T-helper 1 cell (primary cell): ENCODE measurements at places on chromosomes 3 and 15.

DNA sequence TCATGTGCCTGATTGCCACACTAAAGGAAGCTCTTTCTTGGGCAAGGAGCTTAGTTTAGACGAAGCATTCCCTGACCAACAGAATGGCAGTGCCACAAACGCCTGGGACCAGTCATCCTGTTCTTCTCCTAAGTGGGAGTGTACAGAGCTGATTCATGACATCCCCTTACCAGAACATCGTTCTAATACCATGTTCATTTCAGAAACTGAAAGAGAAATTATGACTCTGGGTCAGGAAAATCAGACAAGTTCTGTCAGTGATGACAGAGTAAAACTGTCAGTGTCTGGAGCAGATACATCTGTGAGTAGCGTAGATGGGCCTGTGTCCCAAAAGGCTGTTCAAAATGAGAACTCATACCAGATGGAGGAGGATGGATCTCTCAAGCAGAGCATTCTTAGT lies 18.4 kb downstream of the SENP5 start:
- DNase-seq = no peak

GRCh38 chr3:15654127-15654526 lies 52.6 kb downstream of the BTD start:
- no peak for DNase-seq

DNA sequence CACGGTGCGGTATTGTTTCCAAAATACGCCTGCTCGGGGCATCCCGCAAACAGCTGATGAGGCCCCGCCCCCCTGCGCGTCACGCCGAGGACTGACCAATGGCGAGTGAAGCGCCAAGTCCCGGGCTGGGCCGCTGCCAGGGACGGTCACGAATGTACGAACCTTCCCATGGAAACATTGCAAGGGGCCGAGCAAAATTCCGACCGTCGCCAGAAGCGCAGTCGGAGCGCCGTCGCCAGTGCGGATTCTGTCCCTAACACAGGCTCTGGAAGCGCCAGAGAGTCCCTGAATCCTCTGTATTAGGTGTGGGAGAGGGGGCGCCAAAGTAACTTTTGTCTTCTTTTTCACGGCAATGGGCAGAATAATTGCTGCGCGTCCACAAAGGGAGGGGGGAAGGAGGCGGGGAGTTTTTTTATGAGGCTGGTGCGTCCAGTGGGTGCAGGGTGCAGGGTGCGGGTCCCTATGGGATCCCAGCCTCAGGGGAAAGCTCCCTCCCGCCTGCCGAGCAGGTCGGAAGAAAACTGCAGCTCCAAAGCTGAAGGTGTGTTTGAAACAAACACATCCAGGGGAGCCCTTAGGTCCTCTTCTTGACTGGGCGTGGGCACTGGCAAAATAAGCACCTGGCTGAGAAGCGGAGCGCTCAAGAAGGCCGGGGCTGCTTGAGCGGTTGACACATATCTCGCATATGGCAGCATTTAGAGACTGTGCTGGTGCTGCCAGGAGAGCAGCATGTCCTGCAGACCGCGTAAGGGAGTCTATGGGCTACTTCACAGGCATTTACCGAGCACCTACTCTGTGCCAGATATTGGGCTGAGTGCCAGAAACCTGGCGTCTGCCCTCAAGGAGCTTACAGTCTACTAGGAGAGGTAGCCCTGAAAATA lies at the start of gene BMF:
BMF (minus strand) TSS at position 25 of the 881 bp plus-strand sequence. CDS start 2,793 bp downstream, outside the sequence.
- DNase-seq = peak; percentile 93

DNA sequence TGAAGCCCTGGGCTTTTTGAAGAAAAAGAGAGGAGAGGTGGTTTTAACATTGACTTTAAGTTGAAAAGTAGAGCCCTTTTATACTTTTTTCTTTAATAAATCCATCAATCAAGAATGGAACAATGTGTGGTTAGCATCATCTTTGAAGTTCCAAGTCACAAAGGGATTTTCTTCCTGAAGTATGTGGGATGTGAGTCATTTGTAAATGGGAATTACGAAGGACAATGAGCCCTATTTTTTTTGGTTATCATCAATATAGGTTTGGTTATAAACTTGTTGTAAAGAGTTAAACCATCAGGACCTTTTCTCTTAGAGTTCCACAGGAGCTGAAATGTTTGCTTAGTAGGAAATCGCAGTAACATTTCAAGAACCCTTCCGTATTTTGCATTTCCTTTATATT lies 38.3 kb downstream of the PIK3CA start:
- DNase-seq = no peak

- no peak for DNase-seq
These were observed 37.5 kb upstream of the CBLB start for GRCh38 chr3:105906345-105906744.

DNA sequence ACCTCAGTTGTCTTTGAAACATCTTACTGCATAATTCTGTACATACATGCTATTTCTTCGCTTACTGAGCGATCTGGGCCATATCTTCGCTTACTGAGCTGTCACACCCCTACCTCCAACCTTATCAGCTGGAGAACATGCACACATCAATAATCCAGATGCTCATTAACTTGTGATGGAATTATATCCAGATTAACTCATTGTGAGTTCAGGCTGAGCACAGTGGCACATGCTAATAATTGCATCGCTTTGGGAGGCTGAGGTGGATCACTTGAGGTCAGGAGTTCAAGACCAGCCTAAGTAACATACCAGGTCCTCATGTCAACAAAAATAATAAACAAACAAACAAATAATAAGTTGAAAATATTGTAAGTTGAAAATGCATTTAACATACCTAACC lies 19.3 kb upstream of the ANXA2 start:
- DNase-seq = no peak

- peak; percentile 35 for DNase-seq
These were observed 107.1 kb downstream of the DGKG start for GRCh38 chr3:186254676-186255650.

DNA sequence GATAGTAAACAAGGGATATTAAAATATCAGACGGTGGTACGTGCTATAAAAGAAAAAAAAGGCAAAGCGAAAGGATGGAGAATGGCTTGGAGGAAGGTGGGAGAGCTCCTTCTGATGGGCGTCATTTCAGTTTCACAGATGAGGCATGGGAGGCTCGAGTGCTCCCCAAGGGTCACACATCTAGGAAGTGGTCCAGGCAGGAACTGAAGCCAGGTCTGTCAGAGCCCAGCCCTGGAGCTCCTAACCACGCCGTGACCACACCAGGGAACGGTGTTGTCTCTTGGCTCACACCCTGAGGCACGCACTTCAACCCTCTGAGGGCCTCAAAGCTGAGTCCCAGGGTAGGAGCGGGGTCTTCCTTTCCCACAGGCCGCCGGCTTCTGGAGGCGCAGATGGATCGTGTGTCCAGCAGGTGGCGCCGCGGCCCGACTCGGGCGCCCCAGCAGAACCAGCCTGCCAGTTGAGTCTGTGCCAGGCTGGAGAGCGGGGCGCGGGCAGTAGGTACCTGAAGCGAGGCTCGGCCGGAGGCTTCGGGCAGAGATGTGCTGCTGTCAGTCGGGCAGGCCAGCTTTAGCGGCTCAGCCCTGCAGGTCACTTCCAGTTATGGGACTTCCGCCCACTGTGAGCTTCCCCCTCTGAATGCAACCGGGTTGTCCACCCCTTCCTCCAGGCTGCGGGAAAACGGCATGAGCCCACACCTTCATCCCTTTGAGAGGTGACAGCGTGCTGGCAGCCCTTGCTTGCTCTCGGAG lies 68.1 kb downstream of the SLC6A1 start:
- no peak for DNase-seq

- no peak for DNase-seq
These were observed 39.1 kb downstream of the KNL1 start for GRCh38 chr15:40633178-40633577.

DNA sequence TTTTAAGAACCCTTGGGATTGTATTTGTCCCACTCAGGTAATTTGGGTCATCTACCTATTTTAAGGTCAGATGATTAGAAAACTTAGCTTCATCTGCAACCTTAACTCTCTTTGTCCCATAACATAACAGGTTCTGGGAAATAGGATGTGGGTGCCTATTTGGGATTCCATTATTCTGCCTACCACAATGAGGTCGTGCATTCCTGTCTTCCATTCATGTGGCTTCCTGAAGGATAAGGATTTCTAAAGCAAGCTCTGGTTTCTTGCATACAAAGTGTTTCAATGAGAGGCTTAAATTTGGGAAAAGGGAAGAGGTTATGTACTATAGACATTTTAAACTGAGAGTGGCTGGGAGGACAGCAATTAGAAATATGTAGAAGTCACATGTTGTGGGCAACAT lies 190.3 kb downstream of the MCTP2 start:
- no peak for DNase-seq

DNA sequence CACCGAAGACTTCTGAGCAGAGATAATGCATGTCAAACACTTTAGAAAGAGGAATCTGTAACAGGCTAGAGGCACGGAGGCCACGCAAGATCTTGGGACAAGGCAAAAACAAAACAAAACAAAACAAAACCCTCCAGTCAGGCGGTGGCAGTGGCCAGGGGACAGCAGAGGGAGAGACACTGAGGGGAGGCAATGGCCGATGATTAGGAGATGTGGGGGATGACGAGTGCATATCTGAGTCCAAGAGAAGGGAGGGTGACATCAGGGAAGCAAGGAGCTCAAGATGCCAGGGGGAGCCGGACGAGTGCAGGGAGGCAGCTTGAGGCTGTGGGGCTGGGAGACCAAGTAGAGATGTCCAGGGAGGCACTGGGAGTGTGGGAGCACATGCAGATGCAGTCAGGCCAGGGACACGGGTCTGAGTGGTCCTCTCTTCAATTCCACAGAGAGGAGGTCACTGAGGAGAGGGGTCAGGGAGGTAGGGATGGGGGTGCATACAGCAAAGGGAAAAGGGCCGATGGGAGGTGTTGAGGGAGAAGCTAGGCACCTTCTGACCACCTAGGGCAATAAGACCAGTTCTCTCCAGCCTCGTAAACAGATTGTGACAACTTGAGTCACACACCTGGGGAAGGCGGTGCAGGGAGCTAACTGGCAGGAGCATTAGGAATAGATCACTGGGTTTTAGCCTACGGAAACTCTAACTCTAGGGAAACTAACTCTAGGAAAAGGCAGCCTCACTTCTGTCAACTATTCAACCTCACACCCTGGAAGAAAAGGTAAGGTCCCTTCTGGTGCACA lies 29.6 kb downstream of the SLCO2A1 start:
- DNase-seq = no peak
